ENCODE measurements at places on chromosomes 12 and 14.

DNA sequence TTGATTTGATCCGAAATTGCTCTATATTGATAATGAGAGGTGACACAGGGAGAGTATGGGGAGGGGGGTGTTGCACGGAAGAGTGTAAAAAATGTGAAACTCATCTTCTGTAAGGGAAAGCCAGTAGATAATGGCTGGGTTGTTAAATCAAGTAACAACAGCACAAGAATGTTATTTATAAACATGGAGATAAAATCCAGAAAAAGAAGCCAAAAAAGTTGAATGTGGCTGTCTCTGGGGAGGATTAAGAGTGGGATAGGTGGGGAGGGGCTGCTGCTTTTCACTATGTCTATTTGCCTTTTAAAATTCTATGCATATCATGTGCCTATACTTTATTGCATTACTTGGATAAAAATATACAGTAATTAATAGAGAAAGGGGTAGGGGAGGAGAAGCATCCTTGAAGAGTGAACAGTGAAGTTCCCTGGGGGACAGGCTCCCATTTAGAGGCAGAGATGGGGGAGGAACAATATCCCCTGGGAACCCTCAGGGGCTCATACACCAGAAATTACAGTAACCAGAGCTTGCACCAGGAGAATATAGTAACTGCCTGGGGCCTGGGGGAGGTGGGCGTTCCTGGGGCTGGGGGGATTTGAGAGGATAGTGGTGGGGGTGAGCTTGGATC is 39.2 kb upstream of the ANKRD9 start:
- DNase-seq = no peak

DNA sequence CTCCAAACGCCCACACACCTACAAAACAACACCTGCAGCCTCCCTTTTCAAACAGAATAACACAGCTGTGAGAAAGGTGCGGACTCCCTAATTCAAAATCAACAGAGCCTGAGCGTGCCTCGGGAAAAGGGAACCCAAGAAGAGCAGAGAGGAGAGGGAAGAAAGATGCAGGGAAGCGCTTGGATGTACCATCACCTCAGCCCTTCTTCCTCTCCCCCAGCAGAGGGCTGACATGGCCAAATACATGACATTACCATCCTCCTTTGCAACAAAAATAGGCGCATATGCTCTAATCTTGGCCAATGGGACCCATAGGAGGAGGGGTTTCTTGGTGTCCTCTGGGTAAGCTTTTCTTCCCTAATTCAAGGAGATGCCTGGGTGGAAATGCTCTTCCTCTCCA is 78.0 kb downstream of the CPSF2 start:
- no peak for DNase-seq

DNA sequence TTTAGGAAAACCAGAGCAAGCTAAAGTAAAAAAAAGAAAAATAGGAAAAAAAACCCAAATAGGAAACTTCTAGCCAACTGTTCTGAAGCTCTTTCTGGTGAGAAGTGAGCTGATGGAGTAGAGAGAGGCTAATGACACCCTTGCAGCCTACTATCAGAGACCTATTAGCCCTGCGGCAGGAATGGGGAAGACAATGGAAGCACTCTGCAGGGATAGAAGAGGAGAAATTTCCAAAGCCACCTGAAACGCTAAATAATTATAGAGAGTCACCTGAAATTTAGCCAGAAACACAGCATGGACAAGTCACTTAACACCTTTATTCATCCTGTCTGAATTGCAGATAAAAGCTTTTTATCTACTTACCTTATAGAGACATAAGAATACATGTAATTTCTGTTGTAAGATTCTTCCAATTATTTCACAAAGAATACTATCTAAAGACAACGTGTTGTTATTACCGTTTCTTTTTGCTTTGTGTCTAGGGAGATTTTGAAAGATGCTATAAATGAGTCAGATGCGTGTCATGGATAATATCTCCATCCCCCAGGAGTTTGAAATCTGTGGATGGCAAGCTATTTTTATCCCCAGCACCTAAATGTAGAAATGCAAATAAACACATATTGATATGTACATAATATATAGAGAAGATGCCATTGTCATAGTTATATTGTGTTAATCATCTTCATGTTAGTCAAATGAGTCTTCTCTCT is 138.6 kb downstream of the TPH2 start:
- no peak for DNase-seq

DNA sequence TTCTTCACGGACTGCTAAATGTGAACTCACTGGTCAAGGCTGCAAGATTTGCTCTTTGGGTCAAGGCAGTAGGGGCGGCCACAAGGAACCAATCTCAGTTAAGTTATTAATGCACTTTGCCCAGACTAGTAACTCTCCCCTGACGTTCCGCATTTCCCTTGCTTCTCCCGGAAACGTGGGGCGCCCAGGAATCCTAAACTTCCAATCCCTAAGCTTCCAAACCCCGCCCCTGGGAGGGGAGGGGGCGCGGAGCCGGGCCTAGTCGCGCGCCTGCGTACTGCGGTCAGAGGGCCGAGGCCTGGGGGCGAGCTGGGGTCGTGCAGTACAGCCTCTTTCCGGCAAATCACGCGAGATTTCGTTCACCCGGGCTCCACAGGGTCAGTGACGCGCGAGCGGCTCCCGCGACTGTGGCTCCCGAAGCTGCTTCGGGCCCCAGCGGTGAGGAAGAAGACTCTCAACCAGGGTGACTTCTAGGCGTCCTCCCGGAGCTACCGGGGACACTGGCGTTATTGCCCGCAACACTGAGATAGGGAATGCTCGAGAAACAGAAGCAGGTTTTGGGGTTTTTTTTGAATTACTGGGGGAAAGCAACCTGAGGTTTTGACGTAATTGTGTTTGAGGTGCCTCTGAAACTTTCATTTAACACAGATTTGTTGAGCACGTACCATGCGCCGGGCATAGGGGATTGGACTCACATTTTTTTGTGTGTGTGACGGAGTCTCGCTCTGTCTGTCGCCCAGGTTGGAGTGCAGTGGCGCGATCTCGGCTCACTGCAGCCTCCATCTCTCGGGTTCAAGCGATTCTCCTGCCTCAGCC is at the start of gene PTGR2:
PTGR2 (plus strand) TSS at position 265 of the 816 bp plus-strand sequence. CDS start 7,032 bp downstream, outside the sequence.
- peak; percentile 90 for DNase-seq

DNA sequence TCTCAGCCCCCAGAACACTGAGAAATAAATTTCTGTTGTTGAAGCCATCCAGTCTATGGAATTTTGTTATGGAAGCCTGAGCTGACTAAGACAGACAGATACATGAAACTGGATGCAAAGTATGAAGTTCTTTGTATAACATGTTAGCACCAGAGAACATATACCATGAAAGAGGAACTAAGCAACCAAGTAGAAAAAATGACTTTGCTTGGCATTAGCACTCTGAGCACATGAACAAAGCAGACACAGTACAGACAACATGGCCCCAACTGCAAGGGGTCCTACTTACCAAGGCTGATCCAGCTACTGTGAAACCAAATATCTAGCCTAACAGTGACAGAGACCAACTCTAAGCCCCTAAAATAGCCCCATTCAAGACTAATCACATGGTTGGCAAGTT is 13.8 kb downstream of the EXOC5 start:
- no peak for DNase-seq

GRCh38 chr12:116714175-116714574 is 23.7 kb downstream of the SPRING1 start:
- DNase-seq = no peak

GRCh38 chr12:108526482-108527165 is 11.5 kb downstream of the FICD start:
- no peak for DNase-seq

DNA sequence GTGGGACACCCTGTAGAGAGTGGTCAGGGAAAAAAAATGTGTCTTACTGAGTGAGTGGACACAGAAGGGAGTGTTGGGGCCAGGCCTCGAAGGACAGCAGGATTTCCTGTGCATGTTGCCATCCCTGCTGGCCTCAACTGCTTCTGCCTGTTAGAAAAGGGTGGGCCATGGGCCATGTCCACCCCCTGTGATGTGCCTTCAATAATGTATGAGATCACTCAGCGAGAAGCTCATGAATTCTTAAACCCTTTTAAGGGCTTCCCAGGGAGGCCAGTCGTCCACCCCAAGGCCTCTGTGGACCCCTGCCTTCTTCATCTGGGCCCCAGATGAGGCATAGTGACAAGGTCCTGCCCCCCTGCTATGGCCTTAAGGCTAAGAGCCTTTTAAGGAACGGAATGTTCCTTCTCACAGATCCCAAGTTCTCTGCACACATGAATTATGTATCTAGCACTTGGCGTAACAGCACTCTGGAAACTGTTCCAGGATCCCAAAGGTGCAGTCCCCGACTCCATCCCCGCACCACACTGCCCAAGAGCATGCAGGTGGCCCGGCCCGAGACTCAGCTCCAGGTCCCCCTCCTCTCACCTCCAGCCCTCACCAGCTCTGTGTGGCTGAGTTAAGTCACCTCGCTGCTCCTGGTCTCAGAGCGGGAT is 8.9 kb upstream of the C14orf132 start:
- no peak for DNase-seq

DNA sequence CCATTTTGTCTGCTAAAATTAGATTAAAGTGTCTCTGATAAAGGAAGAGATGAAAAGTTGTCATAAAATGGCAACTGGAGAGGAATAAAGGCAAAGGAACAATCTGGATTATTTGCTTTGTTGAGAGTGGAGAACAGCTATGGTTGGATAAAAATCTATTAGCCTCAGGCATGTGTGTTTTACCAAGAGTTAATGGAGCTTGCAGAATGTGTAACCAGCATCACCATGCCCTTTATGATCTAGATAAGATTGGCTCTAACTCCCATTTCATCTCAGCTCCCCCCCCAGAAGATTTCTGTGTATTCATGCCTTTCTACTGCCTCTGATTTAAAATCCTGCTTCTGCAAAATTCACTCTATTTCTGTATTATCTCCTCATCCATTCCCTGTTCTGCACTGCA is 93.8 kb downstream of the GALC start:
- DNase-seq = no peak

DNA sequence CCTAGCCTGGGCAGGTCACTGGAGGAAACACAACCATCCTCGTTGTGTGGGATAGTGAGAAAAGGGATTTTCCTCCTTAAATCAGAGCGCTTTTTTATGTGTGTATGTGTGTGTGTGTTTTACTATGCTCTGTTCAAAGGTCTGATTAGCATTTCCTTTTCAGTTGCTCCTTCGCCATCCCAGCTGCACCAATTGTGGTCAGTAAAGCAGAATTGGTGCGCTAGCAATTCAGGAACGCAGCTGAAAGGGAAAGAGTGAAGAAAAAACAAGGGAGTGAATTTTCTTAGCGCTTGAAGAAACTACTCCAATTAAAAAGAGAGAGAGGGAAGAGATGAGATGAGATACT is 173.3 kb upstream of the PARP11 start:
- no peak for DNase-seq

GRCh38 chr14:100619396-100620254 is 32.4 kb upstream of the BEGAIN start:
- no peak for DNase-seq

GRCh38 chr14:102928412-102929240 is 6.2 kb downstream of the AMN start:
- peak; percentile 87 for DNase-seq

DNA sequence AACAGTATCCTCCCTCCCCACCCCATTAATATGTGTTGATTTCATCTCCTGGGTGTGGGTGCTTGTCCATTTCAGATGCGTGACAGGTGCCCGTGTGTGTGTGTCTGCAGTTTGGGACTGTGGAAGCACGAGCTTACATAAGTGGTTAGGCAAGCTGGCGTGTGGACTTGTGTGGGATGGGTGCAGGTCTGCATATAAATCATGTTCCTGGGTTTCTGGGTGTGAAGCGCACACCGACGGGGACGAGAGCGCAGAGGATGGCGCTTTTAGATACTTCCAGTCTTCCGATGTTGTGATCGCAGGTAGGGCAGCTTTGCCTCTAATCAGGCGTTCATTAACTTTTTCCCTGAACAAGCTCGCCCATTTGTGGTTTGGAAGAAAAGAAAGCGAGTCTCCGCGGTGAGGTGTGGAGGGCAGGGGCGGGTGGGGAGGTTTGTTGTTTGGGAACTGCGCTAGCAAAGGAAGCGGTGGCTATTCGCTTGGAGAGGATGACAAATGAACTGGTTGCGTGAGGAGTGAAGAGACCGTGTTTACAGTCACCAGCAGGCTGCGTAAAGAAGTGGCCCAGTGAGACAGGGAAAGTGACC is 865 bp downstream of the RGS6 start:
- no peak for DNase-seq

GRCh38 chr12:27020761-27021160 is 1.6 kb upstream of the MED21 start:
- no peak for DNase-seq

- no peak for DNase-seq
Measured at GRCh38 chr14:69105326-69105725, 47.6 kb downstream of the DCAF5 start.

GRCh38 chr12:53738406-53739213 is 11.4 kb upstream of the CALCOCO1 start:
- peak; percentile 30 for DNase-seq

DNA sequence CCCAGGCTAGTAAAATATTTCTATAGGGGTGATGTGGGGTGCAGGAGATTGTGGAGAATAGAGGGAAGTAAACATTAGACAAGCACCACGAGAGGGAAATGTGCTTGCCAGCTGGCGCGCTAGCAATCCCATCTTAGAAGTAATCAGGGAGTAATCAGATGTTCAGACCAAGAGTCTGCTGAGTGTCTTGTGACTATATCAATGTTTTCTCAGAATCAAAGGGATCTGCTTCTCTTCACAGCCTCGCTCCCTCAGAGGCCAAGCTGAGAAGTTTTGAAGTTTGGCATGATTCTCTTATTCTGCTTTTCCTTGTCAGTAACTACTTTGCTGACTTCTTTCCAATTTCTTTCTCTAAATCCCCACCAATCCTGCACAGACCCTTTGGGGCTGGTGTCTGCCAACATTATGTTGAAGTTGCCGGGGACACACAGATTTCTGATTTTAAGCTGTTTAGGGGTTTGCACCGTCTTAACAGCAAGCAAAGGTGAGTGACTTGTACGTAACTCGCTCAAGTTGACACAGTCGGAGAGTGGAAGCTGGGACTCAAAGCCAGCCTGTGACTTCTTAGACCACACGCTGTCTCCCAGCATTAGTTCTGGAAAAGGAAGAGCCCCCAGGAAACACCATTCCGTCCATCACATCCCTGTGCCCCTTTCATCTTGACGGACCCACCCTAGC is 22.0 kb upstream of the TSPAN9 start:
- no peak for DNase-seq

DNA sequence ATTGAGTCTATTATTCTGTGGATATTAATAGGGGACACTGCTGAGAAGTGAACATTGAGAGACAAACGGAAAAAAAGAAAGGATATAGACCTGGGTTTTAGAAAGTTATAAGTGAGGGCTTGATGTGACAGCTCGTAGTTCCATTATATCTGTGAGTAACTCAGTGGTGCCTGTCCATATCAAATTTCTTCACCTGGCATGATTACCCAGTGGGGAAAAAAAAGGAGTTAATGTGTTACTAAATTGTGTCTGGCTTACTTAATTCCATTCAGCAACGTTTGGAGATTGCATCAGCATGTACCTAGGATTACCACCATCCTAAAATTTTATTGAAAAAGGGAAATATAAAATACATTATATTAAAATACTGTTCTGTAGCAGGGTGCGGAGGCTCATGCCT is 1249.9 kb downstream of the SLC16A7 start:
- DNase-seq = no peak

DNA sequence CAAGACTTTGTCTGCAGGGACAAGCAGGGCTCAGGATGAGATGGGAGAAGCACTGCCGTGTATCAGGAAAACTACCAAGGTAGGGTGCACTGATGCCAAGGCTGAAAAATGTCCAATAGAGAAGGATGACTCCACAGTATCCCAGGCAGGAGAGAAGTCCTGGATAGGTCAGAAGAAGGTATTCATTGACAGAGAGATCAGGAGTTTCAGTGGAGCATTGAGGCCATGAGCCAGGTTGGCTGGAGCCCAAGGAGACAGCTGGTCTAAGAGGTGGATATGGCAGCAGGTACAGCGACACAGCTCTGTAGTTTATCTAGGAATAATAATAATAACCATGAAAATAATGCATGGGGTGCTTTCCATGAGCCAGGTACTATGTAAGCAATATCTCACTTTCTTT is 180.9 kb downstream of the EXOC5 start:
- DNase-seq = no peak
